Activated CD8-positive, alpha-beta memory T cell treated with anti-CD3 and anti-CD28 coated beads, Interleukin-2, amount 10 ng/mL, durations not matched to agents 7 days and 5 days (primary cell): ENCODE measurements at places on chromosomes 2 and 18.

- no peak for DNase-seq
Observed at GRCh38 chr2:71498261-71498701, 44.9 kb downstream of the DYSF start.

DNA sequence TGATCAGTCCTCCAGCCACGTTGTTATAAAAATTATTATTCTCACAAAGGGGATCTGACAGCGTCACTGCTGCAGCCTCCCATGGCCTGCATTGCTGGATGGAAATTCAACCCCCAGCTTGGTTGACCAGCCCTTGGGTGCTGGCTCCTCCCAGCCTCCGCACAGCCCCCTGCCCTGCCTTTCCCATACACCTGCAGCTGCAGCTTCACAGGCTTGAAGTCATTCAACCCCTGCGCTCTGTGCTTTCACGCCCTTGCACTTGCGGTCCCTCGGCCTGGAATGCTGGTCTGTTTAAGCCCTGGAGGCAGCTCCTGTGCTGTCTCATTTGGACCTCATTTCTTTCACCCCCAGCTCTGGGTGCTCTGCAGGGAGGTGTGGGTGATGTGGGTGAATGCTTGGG, 860 bp upstream of the CD8A start:
- peak; percentile 68 for DNase-seq

- DNase-seq = no peak
Observed at GRCh38 chr2:72926368-72926767, 9.0 kb downstream of the EMX1 start.

DNA sequence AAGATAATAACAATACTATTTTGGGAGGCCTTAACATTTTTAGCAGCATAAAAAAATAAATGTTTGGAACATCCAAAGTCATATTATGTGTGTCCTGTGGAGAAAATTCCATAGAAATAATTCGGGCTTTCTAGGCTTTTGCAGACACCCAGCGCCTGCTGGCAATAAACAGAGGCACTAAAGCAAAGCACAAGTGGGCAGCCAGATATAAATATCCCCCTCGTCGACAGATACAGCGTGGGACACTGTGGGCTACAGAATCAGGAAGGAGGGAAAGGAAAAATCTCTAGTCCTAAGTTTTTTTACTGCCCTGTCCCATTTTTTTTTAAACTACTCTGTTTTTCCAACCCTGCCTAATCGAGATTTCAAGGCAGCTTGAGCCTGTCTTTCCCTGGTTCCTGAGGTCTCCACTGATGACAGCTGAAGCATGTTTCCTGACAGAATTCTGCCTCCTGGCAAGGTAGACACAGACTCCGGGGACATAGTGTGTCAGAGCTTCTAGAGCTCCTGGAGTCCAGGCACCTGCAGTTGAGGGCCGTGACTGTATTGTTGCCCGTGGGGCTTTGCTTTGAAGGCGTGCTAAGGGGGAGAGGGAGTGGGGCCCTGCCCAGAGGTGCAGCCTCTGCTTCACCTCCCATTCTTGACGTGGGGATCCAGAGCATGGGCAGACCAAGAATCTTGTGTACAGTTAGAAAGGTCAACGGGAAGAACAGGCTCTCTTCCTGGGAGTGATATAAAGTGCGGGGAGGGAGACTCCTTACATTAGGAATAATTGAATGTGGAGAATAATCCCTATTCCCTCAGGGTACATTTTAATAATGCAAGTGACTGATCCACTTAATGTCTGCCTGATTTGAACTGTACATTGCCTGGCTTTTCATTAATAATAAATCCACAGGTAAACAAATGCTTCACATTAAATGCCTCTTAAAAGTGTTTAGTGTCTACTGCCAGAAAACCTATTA, 232.3 kb downstream of the DCC start:
- no peak for DNase-seq

GRCh38 chr2:3635171-3635974, 22.6 kb upstream of the ALLC start:
- DNase-seq = peak; percentile 36

DNA sequence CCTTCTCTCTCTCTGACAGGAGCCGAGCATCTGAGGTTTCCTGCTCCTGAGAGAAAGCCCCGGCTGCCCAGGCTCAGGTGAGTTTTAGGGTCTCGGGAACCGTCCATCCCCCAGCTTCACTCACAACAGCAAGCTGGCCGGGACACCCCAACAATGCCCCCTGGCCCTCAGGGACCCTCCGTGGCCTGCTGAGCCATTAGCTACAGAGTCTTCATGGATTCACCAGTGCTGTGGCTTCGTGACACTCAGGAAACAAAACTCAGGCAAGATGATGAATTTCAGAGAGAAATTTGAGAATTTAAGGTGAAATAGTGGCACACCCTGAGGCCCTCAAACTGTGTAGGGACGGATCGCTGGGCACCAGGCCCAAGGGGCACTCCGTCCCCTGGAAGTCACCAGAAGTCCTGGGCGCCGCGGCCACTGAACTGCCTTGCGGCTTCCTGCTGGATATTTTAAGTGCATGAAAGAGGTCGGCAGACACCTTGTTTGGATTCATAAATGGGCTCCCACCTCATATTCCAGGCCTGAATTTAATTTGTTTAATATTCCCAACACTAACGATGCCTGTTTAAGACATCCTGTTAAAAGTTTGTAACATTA, 368.3 kb upstream of the SALL3 start:
- DNase-seq = peak; percentile 11

DNA sequence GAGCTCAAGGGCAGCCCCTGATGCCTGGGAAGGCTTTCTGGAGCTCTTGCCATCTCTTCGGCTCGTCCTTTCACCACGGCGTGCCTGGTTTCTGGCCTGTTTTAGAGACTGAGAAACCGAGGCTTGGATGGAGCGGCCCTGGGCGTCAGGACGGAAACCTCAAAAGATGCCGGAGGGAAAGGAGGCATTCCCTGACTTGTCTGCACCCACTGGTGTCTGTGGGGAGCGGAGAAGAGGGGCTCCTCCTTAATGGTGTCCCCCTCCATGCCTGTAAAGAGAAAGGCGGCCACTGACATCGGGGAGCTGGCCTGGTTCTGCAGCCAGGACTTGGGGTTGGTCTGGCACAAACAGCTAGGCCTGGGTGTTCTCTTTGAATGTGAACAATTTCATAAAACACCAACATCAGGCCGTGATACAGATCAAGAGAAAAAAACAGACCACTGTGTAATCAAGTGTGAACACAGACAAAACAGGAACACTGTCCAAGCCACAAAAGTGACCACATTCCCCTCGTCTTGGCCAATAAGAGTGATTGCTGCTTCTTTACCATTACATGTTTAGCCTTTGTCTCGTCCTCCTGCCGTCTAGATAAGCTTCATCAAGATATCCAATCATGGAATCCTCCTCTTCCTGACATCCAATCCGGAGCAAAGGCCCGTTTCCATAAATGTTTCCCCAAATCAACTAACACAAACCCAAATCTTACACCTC, 633 bp upstream of the ILKAP start:
- no peak for DNase-seq

DNA sequence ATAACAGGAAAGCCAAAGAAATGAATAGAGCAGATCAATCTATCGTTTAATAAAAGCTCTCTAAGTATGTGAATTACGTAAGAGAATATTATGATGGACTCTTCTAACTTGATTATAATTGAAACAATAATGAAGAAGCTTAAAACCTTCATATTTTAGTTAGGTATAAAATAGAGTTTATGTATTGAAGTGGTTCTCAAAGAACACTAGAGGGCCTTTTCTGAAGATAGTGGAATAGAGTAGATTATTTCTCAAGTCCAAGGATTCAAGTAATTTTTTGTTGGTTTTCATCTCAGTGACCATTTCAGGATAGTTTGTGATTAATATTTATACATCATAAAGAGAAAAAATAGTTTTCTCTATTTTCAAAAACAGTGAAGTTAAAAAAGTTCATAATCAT, 97.7 kb downstream of the NBEAL1 start:
- DNase-seq = no peak
